ENCODE measurements at places on chromosomes 7 and 10.

DNA sequence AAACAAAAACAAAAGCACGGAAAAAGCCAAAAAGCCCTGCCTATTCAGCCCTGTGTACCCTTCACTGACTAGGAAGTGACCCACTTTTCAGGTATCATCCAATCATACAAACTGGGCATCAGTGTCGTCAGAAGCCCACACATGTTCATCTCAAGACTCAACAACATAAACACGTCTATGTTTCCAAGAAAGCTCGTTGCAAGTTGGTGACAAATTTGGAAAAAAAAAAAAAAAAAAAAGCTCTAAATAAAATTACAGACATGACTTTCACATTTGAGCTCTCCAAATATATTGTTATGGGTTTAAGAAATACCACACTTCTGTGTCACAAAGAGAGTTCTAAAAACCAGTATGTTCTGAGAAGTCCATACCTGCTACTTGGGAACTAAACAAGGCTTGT lies 204.7 kb upstream of the KLF14 start:
- DNase-seq = no peak

GRCh38 chr10:21172930-21173801 lies 276.1 kb upstream of the NEBL start:
- DNase-seq = peak; percentile 36

- DNase-seq = no peak
These were observed 11.6 kb downstream of the MTPN start for GRCh38 chr7:135965602-135966001.

DNA sequence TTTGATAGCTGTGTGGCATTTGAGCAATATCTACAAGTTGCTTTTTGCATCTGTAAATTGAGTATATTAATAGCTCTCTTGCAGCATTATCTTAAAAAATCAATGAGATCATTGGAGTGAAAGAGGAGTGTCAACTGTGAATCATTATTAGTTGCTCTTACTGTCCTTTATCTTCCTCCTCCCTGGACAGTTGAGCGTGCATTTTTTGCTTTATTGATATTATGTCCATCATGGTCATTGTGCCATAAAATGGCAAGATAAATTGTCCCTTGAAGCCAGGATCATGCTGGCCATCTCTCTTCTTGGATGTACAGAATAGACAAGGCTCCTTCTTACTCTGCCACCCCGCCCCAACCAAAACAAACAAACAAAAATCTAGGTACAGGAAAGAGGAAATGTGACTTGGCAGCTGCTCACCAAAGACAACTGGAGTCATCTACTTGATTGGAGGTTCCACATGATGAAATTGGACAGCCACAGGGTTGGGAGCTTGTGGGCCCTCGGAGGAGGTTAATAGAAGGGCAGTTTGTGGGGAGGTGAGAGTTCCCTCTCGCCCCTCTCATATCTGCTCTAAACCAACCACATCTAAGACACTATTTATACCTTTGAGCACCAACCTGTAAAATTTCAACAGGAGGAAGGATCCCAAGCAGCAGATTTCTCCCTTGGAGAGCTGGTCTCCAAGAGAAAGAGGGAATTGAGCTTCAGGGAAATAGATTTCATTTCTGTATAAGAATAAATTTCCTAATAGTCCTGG lies 252.7 kb downstream of the SKIDA1 start:
- DNase-seq = no peak

DNA sequence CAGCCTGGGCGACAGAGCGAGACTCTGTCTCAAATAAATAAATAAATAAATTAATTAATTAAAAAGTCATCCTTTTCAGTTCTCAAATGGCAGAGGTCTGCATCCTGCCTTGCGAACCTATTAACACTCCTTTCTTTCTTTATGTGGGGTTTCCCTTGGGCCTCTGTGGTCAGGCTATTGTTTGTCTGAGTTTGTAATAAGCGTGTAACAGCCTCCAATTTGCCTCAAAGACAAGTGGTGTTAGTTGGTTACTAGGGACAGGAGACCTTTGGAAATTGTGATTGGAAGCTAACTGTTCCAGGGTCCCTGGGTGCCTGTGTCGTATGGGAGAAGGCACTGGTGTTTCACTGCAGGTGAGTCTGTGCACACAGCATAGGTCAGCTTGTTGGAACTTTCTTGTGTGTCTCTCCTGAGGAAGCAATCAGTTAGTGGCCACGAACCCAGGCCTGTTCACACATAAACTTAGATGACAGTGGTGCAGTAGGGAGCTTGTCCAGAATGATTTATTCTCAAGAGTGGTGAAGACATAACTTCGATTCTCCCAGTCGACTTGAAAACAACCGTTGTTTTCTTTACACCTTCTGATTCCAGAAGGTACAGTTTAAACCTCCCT lies 33.5 kb downstream of the TCF7L2 start:
- DNase-seq = no peak

- peak; percentile 6 for DNase-seq
These were observed 23.1 kb downstream of the MYO1G start for GRCh38 chr7:44955733-44956132.

DNA sequence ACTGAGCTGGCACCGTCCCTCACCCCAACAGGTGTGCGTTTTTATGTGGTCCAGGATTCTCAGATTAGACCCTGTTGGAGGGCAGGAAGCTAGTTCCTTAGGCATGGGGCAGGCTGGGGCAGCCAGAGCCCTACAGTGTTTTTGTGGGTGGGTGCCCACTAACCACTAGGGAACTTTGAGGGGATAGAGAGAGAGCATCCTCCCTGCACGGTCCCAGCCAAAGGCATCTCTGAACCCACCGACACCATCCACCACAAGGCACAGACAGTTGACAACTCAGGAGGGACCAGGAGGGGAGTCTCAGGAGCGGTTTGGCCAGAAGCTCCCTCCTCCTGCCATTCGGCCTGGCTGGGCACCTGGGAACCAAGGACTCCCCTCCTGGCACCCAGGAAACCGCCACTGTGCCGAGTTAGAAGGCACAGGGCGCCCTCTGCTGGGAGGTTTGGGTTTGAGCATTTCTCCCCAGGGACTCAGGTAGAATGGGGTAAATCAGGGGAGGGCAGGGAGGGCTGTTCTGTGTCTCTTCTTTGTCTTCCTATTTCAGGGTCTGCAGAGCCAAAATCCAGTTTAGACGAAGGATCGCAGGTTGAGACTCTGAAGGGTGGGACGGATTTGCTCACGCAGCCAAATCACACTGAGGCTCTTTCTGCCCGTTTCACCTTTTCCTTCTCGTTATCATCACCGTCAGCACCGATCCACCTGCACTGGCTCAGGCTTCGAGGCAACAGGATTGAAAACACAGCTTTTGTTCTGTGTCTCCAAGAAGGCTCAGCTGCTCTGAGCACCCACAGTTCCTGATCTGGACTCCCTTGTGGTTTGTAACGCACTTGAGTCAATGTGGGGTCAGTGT lies 84.8 kb upstream of the COL13A1 start:
- DNase-seq = peak; percentile 78

DNA sequence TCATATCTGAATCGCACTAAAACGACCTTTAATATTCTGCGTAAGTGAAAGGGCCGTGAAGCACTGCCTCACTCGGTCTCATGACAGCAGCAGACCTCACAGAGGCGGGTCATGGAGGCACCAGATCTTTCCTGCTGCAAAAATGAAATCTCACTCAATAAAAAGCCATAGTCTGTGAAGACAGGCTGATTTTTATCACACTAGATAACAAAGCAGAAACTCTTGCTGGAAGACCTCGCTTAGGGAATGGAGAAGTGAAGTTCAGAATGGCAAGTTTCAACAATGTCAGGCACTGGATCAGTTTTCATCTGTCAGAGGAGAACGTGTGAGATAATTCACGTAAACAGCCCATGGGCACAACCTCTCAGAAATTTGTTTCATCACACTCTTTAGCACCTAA lies 8.0 kb downstream of the SEPHS1 start:
- no peak for DNase-seq

- DNase-seq = no peak
These were observed 8.3 kb downstream of the ALKBH4 start for GRCh38 chr7:102456327-102456726.

- no peak for DNase-seq
These were observed 102.3 kb upstream of the NUPR2 start for GRCh38 chr7:56218510-56218909.

- no peak for DNase-seq
These were observed 69.9 kb downstream of the ASAH2B start for GRCh38 chr10:50809596-50809995.

GRCh38 chr10:109853921-109854320 lies 69.4 kb downstream of the XPNPEP1 start:
- no peak for DNase-seq

DNA sequence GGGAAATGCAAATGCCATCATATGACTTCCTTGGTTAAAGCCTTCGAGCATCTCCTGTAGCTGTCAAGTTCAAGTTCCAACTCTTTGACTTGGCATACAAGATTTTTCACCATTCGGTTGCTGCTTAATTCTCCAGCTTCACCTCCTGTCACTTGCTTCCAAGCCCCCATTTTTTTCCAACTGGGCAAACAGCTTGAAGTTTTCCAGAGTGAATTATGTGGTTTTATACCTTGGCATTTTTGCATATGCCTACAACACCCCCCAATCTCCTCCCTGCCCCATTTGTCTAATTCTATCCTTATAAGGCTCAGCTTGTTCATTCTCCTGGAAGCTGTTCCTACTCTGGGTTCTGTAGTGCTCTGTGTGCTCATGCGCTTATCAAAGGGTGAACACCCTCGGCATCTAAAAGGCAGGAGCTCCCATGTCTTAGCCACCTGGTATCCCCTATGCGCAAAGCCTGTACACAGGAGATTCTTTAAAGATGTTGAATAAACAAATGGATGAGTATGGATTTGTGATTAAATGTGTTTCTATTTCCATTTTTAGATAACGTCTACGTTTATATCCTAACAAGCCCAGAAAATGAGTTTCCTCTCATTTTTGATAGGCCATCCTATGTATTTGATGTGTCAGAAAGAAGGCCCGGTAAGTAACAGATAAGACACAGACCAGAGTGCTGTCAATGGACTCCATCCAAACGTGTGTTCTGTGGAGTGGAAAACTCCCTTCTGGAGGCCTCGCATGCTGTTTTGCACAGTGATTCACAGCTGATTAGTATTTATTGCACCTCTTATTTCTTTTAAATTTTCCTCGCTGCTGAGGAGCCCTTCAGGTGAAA lies 52.5 kb downstream of the CDHR3 start:
- DNase-seq = no peak

DNA sequence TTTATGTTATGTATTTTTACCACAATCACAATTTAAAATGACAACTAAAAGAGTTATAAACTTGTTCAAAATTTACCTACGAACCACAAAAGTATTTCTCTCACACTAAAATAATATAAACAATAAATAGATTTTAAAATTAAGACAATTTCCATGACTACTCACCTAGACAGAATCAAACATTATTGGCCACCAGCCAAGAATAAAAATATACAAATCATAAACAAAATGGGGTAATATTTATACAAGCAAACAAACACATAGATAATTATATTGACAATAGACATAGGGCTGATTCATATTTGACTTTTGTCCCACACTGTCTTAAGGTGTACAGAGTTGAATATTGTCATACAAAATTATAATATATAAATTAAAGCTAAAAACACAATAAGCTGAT lies 119.6 kb upstream of the ZNF92 start:
- DNase-seq = no peak

- DNase-seq = no peak
These were observed 10.9 kb downstream of the ANLN start for GRCh38 chr7:36400606-36401005.

DNA sequence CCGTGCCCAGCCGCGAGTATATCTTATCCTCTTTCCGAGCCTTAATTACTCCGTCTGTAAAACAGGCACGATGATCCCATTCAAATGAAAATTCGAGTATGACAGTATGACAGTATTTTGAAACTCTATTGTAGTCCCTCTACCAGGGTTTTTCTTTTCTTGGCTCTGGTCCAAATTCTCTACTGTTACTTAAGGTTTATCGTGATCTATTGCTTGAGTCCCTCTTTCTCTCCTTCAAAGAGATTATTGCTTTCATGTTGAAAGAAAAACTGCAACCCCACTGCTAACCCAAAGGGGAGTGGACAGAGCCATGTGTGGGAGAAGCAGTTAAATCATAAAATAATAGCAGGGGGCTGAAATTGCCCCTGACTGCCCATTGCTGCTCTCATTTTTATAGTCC lies 1156.6 kb upstream of the AUTS2 start:
- DNase-seq = no peak

DNA sequence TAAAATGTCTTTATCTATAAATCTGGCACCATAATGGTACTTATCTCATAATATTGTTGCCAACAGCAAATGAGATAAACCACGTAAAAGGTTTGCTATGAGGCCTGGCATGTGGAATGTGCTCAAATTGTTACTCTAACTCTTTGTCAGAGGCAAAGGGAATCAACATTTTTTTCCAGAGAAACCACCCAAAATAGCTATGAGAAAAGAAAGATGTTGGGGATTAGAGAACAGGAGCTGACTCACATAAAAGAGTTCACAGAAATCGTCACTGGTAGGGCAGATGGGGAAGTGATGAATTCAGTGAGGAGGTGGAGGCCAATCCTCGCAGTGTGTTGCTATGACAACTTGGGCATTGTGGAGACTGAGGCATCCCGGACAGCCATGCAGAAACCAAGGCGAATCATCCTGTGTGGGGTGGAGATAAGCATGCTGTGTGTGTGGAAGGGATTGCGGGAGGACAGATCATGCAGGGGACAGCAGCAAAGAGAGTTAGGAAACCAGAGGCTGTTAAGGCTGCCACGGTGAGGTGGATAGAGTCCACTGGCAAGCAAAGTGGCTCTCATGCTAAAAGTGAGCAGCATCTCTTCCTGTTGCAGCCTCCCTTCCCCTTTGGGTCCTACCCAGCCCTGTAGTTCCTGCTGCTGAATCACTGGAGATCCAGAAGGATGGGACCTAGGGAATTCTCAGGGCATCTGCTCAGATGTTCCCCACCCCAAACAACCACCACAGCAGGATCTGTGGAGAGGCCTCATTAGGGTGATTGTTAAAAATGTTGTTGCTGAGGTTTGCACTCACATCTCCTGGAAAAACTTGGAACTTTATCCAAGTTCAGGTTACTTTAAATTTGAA lies 103.9 kb downstream of the CUBN start:
- DNase-seq = no peak

GRCh38 chr10:5334196-5334880 lies 30.4 kb upstream of the UCN3 start:
- no peak for DNase-seq

GRCh38 chr10:111491154-111491553 lies 414.3 kb downstream of the ADRA2A start:
- no peak for DNase-seq

DNA sequence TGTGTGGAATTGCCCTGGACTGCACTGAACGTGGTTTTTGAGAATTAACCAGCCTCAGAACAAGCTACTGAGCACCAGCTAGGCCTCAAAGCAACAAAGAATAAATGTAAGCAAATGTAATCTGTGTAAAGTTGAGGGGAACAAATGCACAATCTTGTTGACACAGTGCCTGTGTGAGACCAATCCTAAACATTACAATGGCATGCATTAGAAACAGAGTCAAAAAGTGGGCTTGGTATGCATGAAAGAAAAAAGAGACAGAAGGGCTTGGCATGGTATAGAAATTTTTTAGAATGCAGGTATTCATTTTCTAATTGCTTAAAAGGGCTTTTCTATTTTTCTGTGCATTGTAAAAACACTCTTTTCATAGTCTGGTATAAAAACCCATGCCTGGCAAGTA lies 224.3 kb downstream of the POU6F2 start:
- DNase-seq = no peak

- DNase-seq = no peak
These were observed 951.0 kb downstream of the TYW1 start for GRCh38 chr7:67947646-67948045.
